Suppressor macrophage treated with lipopolysaccharide for 1 hour (primary cell): ENCODE measurements at places on chromosomes 16 and 17.
A peak's percentile ranks its signal among the peaks of the same experiment; 100 is the strongest.

GRCh38 chr16:81632392-81633146 lies 146.5 kb upstream of the PLCG2 start:
- DNase-seq: peak; percentile 98

GRCh38 chr16:66107661-66108060 lies 258.8 kb upstream of the CDH5 start:
- peak; percentile 12 for DNase-seq

DNA sequence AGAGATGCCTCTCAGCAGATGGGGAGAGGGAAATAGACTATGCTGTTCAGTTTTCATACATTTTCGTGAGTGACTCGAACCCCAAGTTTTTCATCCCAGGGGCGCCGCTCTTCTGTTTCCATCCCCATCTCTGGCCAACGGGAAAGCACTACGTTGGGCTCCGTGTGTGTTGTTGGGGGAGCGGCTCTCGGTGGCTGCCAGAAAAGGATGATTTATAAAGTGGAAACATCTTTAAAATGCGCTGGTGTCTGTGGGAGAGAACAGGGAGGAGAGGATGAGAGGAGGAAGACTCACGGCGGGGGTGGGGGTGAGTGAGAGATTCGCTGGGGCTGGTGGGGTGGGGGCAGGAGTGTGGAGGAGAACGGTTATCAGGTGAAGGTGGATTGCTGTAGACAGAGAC lies 5.8 kb downstream of the TBX4 start:
- no peak for DNase-seq

DNA sequence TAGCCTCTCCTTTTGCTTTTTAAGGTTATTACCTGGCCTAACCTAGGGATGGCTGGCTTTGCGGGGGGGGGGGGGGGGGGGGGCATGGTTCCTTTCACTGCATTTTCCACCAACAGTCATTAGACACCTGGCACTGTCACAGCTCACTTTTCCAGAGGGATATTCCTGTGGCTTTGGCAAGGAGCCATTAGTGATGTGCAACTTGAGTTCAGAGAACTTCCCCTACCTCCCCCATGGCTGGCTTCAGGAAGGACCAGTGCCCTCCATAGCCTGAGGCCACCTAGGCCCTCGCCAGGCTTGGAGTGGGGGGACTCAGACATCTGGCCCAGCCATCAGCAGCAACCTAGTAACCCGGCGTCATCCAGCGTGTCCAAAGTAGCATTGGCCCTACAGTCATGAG lies 234.6 kb downstream of the CPPED1 start:
- DNase-seq: no peak

DNA sequence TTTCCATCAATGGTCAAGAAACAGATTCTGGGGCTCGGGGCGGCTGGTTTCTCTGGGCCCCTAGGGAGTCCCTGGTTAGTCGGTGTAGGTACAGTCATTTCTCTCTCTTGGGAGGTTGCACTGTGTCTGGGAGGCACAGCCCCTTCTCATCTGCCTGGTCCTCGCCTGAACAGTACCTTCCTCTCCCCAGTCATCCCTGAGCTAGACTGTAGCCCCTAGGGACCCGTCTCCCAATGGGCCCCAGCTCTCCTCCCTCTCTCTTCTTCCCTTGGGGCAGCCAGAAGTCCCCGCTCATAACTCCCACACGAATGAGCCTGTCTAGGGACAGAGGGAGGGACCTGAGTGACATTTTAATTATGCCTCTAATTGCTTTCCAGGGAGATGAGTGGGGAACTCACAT lies 20.2 kb upstream of the CPSF4L start:
- DNase-seq: no peak

DNA sequence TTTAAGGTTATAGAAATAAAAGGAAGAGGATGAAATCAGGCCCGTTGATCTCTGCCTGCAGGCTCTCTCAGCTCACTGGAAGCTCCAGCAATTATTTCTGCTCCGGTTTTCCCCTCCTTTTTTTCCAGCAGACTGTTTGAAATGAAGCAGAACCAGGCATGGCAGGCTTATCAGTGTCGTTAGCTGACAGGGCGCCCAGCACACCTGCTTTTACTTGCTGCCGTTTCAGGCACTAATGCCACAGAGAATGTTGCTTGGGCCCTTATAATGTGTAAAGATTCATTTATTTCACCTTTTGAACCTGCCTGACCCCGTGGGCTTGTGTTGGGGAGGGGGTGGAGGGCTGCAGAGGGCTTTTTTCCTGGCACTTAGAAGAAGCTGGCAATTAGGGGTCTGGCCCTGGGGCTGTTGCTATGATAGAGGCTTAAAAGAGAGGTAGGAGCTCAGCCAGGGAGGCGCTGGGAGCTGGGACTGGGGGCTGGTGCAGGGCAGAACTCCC lies 108.1 kb downstream of the IRX3 start:
- DNase-seq: no peak

DNA sequence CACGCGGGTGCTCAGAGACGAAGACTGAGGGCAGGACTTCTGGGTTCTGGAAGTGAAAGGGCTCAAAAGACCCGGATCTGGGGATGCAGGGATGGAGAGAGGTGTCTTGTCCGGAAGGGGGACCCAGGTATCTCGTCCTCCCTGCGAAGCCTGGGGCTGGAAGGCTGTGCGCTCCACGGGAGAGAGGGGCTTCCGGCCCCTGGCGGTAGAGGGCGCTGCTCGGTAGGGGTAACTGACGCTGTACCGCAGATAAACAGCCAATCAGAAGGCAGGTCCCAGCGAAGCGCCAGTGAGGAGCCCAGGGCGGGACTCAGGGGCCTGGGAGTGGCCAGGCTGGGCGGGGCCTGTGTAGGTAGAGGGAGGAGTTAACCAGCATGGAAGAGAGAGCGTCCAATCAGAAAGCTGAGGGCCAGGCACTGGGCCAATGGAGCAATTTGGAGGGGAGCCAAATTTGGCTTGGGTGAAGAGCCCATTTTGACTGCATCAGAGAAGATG lies 804 bp downstream of the TGFB1I1 start:
- peak; percentile 62 for DNase-seq

DNA sequence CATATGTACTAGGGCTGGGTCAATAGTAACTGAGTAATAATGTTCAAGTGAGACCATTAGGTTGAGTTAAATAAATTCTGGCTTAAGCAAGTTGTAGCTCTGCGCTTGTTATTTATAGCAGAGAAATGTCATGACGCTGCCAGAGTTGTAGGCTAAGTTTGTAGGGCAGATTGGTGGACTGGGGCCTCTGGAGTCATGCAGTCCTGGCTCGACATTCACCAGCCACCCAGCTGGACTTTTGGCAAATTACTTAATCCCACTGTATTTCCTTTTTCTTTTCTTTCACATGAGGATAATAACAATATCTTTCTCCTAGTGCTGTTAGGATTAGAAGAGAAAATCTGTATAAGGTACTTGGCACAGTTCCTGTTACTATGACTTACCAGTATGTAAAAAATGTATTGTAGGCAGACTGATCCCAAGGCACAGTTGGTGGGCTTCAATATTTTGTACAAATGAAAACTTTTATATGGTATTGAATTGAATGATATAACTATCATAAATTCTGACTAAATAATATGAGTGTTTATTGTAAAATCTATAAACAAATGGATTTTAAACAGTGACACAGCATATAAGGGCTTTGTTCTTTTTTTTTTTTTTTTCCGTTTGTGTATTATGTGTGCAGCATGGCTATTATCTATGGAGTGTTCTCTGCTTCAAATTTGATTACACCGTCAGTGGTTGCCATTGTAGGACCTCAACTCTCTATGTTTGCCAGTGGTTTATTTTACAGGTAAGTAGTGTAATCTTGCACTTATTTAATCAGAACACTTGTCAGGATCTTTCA lies 2.6 kb downstream of the MFSD11 start:
- DNase-seq: no peak

- DNase-seq: no peak
Observed at GRCh38 chr16:49542391-49542891, 168.8 kb downstream of the C16orf78 start.

DNA sequence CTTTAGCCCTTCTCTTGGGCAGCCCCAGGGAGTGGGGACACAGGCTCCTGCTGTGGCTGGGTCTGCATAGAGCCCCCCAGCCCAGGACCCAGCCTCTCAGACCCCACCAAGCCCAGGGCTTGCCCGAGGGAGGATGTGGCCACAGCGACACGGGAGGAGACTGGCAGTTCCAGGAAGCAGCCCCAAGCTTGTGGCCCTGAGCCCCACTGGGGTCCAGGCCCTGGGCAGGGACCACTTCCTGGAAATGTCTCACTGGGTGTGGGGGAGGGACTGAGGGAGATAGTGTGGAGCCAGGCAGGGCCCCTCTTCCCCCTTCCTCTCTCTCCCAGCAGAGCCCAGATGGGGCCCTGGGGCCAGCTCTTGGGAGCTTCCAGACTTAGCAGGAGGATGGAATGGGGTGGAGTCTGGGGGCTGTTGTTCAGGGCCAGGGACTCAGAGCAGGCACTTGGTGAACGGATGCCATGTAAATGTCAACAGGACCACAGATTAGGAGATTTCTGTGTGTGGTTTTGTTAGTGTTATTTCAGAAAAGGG lies 35.3 kb downstream of the ADGRG5 start:
- no peak for DNase-seq

DNA sequence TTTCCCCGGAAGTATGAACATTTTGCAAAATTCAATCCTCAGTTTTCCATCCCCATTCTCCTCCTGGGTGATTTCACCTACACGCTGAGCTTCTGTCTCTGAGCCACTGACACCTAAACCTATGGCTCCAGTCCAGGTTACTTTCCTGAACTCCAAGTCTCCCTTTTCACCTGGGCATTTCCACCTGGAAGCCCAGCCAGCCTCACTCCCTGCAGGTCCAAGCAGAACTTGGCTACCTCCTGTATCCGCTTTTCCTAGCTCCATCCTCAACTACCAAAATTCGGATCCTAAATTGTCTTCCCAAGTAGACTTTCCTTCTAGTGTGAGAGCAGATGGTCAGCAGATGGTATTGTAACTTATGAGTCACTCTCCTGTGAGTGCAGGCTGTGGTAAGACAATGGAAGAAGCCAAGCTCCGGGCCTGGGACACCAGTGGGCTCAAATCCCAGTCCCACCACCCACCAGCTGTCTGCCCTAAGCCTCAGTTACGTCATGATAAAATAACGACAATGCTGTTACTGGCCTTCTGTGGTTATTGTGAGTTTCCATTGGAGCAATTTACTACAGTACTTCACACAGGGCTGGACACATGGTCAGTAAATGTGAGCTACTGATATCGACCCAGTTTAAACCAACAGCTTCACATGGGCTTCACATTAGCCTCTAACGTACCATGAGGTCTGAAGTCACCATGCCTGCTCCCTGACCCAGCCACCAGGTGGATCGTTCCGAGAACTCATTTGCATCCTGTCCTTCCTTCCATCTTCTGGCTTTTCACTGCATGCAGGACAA lies 33.3 kb downstream of the PECAM1 start:
- peak; percentile 72 for DNase-seq

- DNase-seq: no peak
Observed at GRCh38 chr17:6070430-6070912, 292 bp downstream of the WSCD1 start.

DNA sequence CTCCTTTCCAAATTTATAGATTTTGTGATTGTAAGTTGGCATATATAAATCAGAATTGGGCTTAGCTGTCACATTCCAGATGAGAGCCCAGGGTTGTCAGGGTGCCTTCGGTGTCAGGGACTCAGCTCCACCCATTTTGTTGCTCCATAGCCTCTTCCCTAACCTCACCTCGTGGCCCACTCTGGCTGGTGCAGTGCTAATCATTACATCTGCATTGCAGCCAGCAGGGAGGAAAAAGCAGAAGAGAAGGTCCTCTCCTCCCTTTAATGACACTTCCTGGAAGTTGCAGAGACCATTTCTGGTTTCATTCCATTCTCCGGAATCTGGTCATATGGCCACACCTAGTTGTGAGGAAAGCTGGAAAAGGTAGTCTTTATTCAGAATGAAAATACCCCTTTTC lies 113.3 kb downstream of the CCT6B start:
- DNase-seq: peak; percentile 18

- peak; percentile 28 for DNase-seq
Observed at GRCh38 chr17:69760562-69760961, 314.5 kb upstream of the KCNJ16 start.

- DNase-seq: no peak
Observed at GRCh38 chr16:4576008-4576407, 19.9 kb downstream of the C16orf96 start.

GRCh38 chr17:17732892-17733670 lies 51.8 kb downstream of the RAI1 start:
- DNase-seq: no peak

DNA sequence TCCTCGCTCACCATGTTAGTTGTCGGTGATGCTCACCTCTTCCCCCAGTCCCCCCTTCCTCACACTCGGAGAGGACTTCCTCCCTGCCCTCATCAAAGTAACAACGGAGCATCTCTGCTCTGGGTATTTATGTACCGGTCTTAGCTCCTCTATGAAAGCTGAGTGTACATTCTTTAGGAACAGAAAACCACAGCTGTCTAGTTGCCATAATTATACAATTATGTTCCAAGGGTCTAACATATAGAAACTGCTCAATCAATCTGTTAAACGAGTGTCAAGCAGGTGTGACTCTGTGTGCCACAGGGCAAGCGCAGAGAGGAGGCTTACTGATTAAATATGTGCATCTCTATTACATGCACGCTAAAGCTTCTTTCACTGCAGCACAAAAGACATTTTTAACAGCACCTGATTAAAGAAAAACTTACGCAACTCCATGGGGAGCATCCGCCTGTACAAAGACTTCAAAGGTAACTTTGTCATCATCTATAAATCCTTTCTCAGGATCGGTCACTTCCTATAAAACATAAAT lies 37.8 kb downstream of the LITAFD start:
- DNase-seq: no peak

GRCh38 chr16:67169642-67170167 lies 633 bp upstream of the NOL3 start:
- DNase-seq: peak; percentile 38

GRCh38 chr16:57802341-57803133 lies at the start of gene KIFC3:
TSS of gene KIFC3 (minus strand) at chr16:57802491. CDS start at chr16:57798243, 4,248 bp downstream.
- peak; percentile 91 for DNase-seq

DNA sequence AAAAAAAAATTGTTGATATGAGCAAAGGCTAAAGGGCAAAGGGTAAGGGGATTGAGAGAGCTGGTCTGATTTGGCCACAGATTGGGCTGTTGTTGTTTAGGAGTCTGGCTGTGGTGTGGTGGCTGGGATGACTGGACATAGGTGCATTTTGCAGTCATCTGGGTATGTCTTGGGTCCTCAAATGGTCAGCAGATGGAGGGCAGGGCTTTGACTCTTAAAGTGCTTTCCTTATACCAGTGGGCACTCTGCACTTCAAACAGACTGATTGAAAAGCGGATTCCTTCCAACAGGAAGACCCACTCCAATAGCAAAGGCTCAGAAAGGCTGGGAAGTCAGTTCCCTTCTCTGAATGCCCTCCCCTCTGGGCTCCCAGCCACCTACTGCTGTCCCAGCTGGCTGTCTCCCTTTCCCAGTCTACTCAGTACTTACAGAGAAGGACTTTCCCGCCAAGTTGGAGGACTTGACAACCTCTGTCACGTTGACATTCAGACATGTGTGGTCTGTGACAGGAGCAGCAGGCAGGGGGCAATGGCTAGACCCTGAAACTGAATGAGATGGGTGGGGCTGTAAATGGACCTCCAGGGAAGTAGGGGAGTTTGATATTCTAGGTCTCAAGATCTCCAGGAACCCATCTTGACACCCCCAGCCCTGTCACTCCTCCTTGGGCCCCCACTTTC lies 19.6 kb upstream of the MFSD6L start:
- DNase-seq: no peak
